Caco-2 (cell line): ENCODE measurements at places on chromosomes 2 and 18. TPM values are rescaled to one million over a fixed set of nuclear protein-coding genes. Genes with fewer than 3 reads are reported as not detected.

DNA sequence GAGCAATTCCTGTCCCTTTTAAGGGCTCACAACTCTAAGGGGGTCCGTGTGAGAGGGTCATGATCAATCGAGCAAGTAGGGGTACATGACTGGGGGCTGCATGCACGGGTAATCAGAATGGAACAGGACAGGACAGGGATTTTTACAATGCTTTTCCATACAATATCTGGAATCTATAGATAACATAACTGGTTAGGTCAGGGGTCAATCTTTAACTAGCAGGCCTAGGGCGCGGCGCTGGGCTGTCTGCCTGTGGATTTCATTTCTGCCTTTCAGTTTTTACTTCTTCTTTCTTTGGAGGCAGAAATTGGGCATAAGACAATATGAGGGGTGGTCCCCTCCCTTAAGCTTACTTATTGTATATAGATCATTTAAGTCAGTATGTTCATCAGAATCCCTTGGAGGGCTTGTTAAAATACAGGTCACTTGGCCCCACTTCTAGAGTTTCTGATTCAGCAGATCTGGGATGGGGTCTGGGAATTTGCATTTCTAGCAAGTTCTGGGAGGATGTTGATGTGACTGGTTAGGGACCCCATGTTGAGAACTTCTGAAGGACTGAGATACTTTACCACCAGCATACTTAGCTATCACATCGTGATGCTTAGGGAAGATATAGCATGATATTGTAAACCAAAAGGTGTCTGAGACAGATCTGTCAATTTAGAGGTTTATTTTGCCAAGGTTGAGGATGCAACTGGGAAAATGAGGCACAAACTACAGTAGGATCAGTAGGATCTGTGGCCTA is 2.8 kb upstream of the INPP4A start:
- H3K4me1 ChIP-seq = peaks cover 44% of the 10 kb centered on the region
- no peaks in the 10 kb centered on the region for H3K36me3 ChIP-seq
- DNase-seq = peak; percentile 40
- H3K27me3 ChIP-seq = no peaks in the 10 kb centered on the region

- H3K27me3 ChIP-seq = no peaks in the 10 kb centered on the region
- H3K4me1 ChIP-seq = no peaks in the 10 kb centered on the region
- no peak overlapping the region for H3K4me3 ChIP-seq
- no peaks in the 10 kb centered on the region for H3K36me3 ChIP-seq
Observed at GRCh38 chr2:12045864-12046291, 299.4 kb downstream of the LPIN1 start.

Gene FNDC4
- 2.4 and 2.5 TPM in 2 replicates for total RNA-seq

Gene CFC1
- not detected in 2 replicates for total RNA-seq

Gene PRKD3
- 40.2 and 41.2 TPM in 2 replicates for total RNA-seq

Gene RPRM
- total RNA-seq = not detected in 2 replicates

GRCh38 chr2:174632841-174633622 is 35.4 kb upstream of the WIPF1 start:
- no peak for DNase-seq
- no peaks in the 10 kb centered on the region for H3K27me3 ChIP-seq
- no peak overlapping the region for H3K27ac ChIP-seq
- H3K4me1 ChIP-seq = no peaks in the 10 kb centered on the region
- no peaks in the 10 kb centered on the region for H3K36me3 ChIP-seq
- H3K4me3 ChIP-seq = no peak overlapping the region

- no peak overlapping the region for H3K27ac ChIP-seq
- DNase-seq = no peak
- no peaks in the 10 kb centered on the region for H3K4me1 ChIP-seq
- no peak overlapping the region for H3K4me3 ChIP-seq
Observed at GRCh38 chr18:35939138-35939537, 33.3 kb upstream of the RMP24 start.

DNA sequence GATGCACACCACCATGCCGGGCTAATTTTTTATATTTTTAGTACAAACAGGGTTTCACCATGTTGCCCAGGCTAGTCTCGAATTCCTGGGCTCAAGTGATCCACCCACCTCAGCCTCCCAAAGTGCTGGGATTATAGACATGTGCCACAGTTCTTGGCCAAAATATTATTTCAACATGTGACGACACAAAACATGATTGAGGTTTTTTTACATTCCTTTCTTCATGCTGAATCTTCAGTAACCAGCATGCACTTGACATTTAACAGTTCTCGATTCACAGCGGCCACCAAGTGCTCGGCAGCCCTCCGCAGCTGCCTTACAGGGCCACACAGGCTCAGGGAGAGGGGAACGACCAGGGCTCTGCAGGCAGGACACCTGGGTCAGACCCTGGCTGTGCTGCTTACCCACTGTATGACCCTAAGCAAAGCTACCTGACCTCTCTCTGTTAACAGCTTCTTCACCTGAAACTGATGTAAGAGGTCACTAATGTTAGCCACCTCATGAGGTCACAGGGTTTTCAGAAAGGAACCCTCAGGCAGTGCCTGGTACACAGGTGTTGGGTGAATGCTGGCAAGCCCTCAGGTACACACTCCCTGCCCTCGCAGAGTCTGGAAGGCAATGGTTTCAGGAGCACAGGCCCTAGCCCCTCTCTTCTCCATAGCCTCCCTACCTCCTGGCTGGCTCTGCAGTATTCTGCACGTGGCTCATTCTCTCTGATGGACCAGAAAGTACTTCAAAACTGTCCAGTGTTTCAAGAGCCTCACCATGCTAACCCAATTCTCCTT is 25.7 kb downstream of the TUBB6 start:
- peaks cover 43% of the 10 kb centered on the region for H3K4me1 ChIP-seq
- no peaks in the 10 kb centered on the region; the same call in 1 of the 2 replicates for H3K36me3 ChIP-seq
- no peak overlapping the region for H3K4me3 ChIP-seq
- no peak overlapping the region for H3K27ac ChIP-seq

- no peaks in the 10 kb centered on the region for H3K4me1 ChIP-seq
- no peaks in the 10 kb centered on the region for H3K27me3 ChIP-seq
- H3K4me3 ChIP-seq = no peak overlapping the region
- DNase-seq = no peak
- H3K27ac ChIP-seq = no peak overlapping the region
Observed at GRCh38 chr18:57051657-57052044, 95.2 kb upstream of the BOD1L2 start.
